ENCODE measurements at places on chromosomes 11 and 22.

DNA sequence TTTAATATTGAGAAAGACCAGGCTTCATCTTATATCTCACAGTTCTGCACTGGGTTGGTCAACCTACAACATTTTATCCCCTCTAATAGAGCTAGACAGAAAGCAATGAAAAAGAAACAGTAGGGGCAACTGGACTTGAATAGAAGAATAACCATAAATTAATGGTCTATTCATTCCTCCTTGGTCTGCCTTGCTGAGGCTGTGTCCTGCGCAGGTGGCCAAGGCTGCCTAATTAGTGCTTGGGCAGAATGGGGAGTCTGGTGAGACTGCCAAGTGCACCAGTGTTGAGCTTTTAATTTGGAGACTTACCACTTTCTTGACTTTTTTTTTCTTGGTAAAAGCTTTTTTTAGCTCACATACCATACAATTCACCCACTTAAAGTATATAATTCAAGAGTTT is 35.0 kb upstream of the SPON1 start:
- no peak for DNase-seq

GRCh38 chr11:8036002-8036802 is 44.8 kb upstream of the TUB start:
- no peak for DNase-seq

GRCh38 chr22:46084376-46084775 is 66.0 kb upstream of the PPARA start:
- DNase-seq: no peak

- DNase-seq: no peak
Measured at GRCh38 chr11:1566381-1567051, 5.6 kb downstream of the DUSP8 start.

DNA sequence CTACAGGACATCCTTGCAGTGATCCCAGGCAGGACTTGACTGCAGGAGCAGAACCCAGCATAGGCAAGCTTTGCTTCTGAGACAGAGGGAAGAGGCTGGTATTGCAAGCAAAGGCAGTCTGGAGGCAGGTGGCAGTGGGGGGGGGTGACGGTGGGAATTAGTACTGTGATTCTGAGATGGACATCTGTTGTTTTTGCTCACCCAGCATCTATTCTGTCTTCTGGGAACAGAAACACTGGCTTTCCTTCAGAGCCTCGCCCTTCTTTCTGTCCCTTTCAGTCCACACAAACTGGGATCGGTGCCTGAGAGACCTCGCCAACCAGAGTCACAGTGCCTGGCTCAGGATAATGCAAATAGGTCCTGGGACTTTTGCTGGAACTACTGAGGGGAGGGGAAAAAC is 31.2 kb upstream of the RASL10A start:
- no peak for DNase-seq

Data from Kasumi-1 (cell line).